ENCODE measurements at places on chromosomes 11 and 22. TPM values are rescaled to one million over a fixed set of nuclear protein-coding genes. Genes with fewer than 3 reads are reported as not detected.

TSKU gene
- 3.6 TPM for total RNA-seq

SYT13 gene
- total RNA-seq, result 0.05 TPM

DNA sequence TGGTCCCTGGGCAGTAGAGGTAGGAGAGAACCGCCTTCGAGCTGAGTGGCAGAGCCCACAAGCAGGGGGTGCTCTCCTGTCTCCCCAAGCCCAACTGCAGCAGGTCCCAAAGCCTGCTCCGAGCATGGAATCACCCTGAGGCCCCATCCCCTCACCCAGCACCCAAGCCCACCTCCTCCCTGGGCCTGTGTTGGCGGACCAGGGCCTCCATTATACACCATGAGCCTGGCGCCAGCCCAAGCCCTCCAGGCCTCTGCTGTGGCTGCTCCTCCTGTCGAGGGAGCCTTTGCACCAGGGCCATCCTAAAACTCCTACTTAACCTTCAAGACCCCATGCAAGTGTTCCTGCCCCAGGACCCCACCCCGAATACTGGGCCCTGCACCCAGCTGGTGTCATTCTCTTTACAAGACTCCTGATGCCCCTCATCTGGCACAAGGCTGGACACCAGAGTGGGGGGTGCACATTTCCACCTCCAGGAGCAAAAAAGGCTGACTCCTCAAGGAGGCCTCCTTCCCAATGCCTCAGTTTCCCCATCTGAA is 16.6 kb downstream of the GP1BB start:
- DNase-seq, result no peak

DNA sequence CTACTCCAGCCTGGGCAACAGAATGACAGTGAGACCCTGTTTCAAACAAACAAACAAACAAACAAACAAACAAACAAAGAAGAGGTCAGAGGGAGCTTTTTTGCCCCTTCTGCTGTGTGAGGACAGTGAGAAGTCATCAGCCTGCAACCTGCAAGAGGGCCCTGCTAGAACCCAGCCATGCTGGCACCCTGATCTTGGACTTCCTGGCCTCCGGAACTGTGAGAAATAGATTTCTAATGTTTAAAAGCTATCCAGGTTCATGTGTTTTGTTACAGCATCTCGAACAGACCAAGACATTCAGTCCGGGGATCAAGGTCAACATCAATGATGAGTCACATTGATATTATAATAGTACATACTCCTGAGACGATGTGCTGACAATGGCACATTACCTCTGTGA is 41.4 kb upstream of the GRAMD1B start:
- DNase-seq, result no peak

- DNase-seq, result no peak
Measured at GRCh38 chr11:66686100-66686785, 8.6 kb upstream of the RBM4B start.

- no peak for DNase-seq
Measured at GRCh38 chr11:5581014-5581413, 337 bp downstream of the OR52B6 start.

Measured in psoas muscle (tissue), 8 donors.